ENCODE measurements at places on chromosomes 4 and X.

DNA sequence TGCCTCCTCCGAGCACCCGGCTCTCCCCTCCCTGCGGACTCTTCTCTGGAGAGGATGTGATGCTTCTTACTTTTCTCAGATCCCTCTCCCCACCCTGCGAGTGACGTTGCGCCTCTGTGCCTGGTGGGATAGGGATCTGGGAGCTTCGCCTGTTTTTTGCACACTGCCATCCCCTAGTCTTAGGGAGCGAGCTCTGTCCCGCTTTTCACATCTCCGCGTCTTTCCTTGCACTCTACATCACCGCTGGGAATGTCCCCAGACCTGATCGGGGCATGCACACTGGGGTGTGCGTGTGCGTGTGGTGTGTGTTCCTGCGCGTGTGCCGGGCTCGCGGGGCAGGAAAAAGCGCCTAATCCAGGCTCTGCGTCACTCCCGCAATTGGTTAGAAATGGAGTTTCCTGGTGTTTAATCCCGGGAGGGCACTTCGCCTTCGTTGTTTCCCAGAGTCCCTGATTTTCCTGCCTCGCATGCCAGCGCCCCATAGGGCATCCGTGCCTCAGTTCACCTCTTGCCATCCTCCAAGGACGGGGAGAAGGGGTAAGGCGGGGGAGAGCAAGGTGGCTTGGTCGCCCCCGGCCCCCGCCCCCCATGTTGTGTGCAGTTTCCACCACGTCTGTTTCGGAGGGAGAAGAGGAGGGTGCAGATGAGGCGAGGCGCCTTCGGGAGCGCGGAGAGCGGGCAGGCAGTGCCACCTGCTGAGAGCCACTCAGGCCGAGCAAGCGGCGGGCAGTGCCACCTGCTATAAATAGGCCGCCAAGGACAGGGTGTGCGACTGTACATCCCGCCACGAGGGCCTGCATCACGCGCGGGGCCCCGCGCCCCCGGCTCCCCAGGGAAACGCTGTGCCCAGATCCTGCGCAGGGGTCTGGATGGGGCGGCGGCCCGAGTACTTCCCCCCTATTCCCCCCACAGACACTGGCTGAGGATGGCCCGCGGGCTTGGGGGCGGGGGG is 759 bp upstream of the TBC1D1 start:
- ATAC-seq, result peak; percentile 76

DNA sequence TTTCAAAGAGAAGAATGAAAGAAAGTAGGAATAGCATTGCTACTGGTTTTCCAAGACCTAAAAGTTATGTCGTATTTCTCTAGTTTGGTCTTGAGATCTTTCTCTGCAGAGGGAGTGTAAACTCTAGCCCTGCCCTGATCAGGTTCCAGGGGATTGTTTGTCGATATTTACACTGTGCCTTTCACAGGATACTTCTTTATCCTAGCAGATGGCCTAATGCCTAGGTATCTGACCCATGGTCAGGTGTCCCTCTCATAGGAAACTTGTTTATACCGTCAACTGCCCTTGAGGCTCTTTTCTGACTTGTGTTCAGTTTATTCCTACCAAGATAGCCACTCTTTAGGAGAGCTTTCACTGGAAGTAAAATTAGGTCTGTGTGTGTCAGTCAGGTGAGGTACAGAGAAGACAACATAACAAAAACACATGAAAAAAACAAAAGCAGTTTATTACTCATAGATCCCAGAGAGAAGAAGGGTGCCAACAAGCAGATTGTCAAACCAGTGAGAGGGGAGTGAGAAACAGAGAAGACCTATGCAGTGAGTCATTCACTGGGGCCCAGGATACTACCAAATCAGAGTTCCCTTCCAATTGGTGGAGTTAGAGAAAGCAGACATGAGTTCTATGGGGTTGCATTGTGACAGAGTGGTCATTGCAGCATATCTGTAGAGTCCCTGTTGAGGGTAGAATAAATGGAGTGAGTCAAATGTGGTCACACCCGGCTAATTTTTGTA is 40.6 kb upstream of the THOC2 start:
- no peak for ATAC-seq

- no peak for ATAC-seq
Measured at GRCh38 chr4:168656946-168657473, 160.2 kb downstream of the PALLD start.

DNA sequence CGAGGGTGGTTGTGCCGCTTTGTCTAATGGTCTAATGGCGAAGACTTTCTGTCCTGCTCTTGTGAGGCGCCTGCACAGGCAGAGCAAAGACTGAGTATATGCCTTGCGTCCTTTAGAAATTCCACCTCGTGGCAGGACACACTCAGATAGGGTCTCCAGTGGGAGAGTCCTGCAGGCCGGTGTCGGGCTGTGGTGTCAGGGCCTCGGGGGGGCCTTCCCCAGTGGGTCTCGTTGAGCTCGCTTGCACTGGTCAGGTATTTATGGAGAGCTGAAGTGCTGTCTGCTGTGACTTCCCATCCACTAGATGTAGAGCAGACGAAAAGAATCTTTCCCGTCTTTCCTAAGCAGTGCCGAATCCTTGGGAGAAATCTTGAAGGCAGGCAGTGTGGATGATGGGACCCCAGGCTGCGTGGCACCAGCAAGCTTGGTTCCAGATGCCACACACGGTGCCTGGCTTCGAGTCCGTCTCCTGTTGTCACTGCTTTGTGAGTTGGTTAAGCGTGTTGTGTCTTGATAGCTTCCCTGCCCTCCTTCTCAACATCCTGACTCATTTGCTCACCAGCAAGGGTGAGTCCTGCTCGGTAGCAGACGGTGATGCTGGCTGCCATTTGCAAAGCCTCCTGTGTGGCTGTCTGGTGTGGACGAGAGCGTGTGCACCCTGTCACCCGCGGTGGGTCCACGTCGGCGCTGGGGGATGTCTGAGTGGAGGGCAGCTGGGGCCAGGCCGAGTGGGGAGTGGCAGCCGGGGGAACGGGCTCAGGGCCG is 20.5 kb downstream of the MAEA start:
- ATAC-seq, result no peak

DNA sequence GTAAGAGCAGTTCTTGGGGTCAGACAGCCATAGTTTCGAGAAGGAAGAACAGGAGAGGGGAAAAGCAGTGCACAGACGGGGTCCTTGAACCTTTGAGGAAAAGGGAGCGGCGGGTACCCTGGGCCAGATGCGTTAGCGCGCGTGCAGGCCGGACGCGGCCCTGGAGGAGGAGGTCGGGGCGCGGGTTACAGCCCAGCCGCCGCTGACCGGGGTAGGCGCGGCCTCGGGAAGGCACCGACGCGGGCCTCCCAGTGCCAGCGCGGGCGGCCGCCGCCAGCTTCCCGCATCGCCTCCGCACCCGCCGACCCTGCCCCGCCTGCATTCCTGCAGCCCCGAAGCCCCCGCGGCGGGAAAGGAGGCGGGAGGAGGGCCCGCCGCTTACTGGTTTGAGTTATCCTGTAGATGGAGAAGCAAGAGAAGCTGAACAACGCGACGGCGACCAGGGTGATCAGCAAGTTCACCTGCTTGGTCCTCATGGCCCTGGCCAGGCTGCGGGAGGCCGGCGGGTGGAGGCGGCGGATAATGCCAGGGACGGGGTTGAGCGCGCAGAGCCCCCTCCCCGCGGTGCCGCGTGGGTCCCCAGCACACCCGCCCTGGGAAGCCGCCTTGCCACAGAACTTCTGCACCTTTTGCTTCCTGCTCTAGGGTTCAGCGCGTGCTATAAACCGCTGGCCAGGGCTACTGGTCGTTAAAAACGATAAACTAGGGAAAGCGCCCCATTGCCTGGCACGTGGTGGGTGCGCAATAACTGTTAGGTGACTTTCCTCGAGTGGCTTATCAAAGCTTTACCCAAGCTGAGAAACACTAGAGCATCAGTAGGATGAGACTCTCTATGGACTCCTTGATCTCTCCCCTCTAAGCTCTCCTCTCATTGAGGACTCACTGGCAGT is at the start of gene MGAT4D:
Gene MGAT4D, minus strand, starts transcription at position 547 of the 890 bp plus-strand sequence. Its CDS starts 71 bp downstream, at position 476.
- ATAC-seq, result no peak

- ATAC-seq, result no peak
Measured at GRCh38 chr4:11429699-11430045, 978 bp upstream of the HS3ST1 start.

DNA sequence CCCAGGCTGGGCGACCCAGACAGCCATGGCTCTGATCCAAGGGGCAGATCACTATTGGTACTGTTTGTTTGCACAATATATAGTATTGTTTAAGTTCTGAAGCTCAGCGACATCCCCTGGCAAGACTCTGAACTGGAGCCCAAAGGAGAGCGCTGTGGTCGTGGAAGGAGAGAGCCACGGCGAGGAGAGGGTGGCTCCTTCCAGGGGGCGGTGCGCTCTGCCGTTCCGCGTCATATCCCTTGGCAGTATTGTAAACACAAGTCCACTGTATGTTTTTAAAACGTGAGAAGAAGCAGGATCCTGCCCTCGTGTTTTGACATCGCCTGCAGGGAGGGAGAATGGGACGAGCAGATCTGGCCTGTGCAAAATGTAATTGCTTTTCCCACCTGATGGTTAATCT is 185.5 kb downstream of the RAB28 start:
- no peak for ATAC-seq

DNA sequence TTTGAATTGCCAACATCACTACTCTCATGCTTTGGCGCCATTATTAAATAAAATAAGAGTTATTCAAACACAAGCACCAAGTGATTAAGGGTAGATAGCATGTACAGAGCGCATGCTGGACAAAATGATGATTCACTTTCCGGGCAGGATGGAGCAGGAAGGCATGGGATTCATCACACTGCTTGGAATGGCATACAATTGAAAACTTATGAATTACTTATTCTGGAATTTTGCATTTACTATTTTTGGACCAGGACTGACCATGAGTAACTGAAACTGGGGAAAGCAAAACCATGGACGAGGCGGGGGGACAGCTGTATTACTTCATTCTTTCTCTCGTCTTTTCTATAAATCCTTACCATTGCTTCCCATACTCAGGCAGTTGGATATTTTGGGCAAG is 28.5 kb upstream of the FGF5 start:
- peak; percentile 86 for ATAC-seq

DNA sequence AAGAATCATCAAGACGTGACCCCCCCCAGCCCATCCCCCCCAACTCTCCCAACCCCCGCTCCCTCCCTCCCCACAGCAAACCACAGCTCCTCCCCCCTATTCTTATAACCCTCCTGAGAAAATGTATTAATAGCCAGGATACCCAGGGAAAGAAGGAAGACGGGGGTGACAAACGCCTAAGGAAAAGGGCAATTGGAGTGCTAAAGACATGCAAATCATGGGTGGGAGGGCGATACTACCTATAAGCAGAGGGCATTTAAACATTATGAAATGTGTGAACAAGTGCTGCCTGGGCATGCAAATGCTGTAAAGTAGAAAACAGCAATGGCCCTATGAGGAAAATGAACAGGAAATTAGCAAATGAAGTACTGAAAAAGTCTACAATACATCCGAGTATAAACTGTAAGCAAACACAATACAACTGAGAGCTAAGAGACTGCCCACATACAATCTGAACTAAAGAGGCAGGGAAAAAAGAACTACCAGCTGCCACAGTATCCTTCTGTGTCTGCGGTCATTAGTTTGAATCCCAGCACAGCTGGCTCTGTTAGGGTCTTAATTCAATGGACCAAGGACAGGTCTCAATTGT is 2.4 kb downstream of the CXXC4 start:
- ATAC-seq, result peak; percentile 30

DNA sequence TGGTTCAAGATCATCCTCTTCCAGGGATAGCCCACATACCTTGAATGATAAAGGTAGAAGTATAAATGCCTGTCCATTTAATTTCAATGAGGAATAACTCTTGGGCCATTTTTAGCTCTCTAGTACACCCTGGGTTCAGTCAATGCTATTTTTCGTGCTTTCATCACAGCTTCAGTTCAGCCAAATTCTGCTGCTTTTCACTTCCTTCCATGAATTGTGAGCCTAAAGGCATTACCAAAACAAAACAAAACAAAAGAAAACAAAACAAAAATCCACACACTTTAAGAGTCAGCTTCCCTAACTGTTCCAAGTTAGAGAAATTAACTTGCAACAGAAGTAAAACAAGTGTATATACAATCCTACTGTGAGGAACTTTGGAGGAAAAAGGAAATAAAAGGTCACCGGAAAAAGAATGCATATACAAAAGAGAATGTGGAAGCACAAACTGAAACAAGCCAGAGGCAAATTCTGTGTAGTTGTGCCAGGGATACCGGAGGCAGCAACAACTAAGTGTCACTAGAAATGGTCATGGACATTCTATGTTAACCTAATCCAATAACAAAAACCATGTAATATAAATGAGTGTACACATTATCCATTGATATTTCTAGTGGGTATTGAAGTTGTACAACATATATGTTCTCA is 423.1 kb downstream of the KCTD8 start:
- ATAC-seq, result no peak

GRCh38 chr4:83075311-83076095 is 39.0 kb downstream of the PLAC8 start:
- peak; percentile 94 for ATAC-seq

- no peak for ATAC-seq
Measured at GRCh38 chr4:175946472-175947116, 119.0 kb upstream of the WDR17 start.

DNA sequence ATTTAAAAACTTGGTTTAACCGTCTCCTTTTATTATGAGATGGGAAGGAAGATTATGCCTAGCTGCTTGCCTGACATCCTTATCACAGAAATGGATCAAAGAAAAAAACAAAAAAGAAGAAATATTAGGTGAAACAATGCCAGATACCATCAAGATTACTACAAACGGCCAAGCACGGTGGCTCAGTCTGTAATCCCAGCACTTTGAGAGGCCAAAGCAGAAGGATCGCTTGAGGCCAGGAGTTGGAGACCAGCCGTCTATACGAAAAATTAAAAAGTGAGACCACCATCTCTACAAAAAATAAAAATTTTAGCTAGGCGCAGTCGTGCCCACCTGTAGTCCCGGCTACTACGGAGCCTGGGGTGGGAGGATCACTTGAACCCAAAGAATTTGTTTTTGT is 2.3 kb downstream of the FRYL start:
- ATAC-seq, result no peak

DNA sequence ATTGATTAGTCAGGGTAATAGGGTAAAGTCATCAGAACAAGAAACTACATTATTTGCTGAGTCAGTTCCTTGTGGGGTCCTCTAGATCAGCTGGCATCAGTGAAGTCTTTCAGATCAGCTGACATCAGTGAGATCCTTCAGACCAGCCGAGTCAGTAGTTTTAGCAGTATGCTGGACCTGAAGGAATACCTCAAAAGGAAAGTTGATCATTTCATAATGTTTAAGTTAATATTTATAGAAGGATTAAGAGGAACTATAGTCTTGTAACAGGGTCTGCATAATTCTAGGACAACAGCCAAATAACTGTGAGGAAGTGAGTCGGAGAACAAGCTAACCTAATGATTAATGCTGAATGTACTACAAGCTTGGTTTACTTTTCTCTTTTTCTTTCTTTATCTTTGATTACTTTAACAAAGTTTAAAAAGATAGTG is 958 bp upstream of the UGT2B7 start:
- no peak for ATAC-seq

GRCh38 chrX:108271397-108271787 is 166.8 kb downstream of the COL4A6 start:
- ATAC-seq, result no peak

DNA sequence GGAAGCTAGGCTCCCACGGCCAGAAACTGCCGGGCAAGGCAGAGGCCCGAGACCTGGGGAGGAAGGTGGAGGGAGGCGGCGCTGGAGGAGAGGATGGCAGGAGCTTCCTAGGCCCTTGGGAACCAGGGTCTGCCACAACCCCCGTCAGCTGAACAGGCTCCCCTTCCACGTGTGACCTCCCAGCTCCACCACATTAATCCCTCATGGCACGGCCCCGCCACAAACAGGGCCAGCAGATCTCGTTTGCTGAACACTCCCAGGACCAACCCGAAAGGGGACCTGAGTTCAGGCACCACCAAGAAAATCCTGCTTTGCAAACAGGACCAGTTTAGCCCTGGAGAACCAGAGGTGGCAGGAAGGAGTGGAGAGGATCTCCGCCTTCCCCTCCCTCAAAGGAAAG is 62.7 kb downstream of the FHDC1 start:
- ATAC-seq, result no peak

GRCh38 chr4:113844369-113844768 is 82.8 kb upstream of the CAMK2D start:
- ATAC-seq, result no peak
